Lung (tissue), 17 donors: ENCODE measurements at places on chromosomes 11 and 22. TPM values are rescaled to one million over a fixed set of nuclear protein-coding genes. Genes with fewer than 3 reads are reported as not detected.

DNAJB7 gene
- total RNA-seq, result not detected

GRCh38 chr11:6625156-6625831 is 6.1 kb upstream of the TPP1 start:
- H3K27me3 ChIP-seq, result no peaks in the 10 kb centered on the region
- H3K36me3 ChIP-seq, result peaks cover 68% of the 10 kb centered on the region
- H3K4me3 ChIP-seq, result no peak overlapping the region
- no peak overlapping the region for H3K27ac ChIP-seq
- H3K4me1 ChIP-seq, result no peaks in the 10 kb centered on the region

RCOR2 gene
- total RNA-seq, result 1.4 TPM

DNA sequence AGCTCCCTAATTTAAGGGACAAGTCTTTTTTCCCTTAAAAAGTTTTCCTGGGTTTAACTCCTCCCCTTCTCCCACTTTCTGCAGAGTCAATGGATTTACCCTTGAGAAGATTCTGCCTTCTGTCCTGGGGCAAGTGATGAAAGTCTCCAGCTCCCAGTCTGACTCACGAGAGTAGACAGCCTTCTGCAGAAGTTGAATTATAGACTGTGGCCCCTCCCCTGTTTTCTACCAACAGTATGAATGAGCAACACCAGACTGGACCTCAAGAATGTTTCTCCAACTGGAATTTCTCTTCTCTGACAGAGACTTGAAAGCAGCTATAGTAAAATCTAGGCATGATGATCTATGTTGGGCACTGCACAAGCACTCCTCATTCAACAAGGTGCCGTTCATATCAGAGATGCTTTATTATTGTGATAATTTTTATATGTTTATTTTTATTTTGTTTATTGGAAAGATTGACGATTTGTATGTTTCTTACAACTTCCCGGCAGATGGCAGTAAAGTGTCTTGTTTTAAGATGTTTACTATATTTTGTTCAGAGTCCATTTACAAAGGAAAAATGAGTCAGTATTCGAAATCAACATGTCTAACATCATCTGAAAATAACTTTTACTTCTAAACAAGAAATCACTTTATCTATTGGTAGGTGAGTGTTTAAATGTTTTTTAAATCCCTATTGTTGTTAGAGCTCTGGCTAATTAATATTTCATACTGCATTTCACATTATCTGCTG is 56.6 kb downstream of the LMO2 start:
- H3K27me3 ChIP-seq, result no peaks in the 10 kb centered on the region
- no peak overlapping the region for H3K27ac ChIP-seq
- H3K4me3 ChIP-seq, result no peak overlapping the region
- no peaks in the 10 kb centered on the region for H3K36me3 ChIP-seq

GRCh38 chr11:6354651-6355485 is 34.6 kb upstream of the CAVIN3 start:
- no peak overlapping the region for H3K27ac ChIP-seq
- DNase-seq, result no peak
- H3K4me3 ChIP-seq, result no peak overlapping the region
- peaks cover 4% of the 10 kb centered on the region for H3K4me1 ChIP-seq
- H3K36me3 ChIP-seq, result no peaks in the 10 kb centered on the region

DNA sequence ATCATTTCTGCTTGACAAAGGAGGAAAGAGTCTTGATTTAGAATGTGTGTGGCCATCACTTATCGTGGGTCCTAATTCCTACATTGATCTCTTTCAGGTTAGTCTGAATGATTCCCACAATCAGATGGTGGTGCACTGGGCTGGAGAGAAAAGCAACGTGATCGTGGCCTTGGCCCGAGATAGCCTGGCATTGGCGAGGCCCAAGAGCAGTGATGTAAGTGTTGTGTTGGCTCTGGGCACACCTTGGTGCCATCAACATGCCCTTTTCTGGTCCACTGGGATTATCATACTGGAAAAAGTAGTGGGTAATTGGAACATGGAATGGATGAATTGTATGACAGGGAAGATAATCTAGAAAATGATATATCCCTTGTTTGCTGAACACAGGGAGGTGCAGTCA is 17.1 kb upstream of the SORL1-AS1 start:
- H3K27ac ChIP-seq, result no peak overlapping the region
- no peak overlapping the region for H3K4me3 ChIP-seq

OR2AT4 gene
- total RNA-seq, result not detected

- no peaks in the 10 kb centered on the region for H3K36me3 ChIP-seq
- no peak overlapping the region for H3K27ac ChIP-seq
- H3K4me1 ChIP-seq, result no peaks in the 10 kb centered on the region
- H3K27me3 ChIP-seq, result no peaks in the 10 kb centered on the region
- no peak for DNase-seq
Measured at GRCh38 chr11:109208121-109208520, 213.9 kb upstream of the C11orf87 start.

DNA sequence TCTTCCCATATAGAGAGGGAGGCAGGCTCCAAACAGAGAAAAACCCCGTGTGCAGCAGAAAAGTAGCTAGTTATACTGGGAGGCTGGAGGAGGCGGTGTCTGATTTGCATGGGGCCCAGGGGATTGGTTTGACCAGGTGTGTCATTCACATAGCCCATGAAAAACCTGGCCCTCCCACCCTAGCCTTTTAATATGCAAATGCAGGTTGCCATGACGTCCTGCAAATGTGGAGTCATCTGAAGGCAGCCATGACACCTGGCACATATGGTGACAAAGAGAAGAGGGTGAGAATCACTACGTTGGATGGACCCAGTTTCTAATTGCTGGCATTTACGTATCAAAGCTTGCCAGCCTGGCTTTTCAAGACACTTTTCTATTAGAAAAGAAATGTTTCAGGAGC is 57.8 kb downstream of the FAM181B start:
- no peak for DNase-seq
- H3K4me3 ChIP-seq, result no peak overlapping the region
- no peak overlapping the region for H3K27ac ChIP-seq
- no peaks in the 10 kb centered on the region for H3K27me3 ChIP-seq
- no peaks in the 10 kb centered on the region for H3K4me1 ChIP-seq
